ENCODE measurements at places on chromosomes 11 and 22.

GRCh38 chr11:67276781-67277230, 10.5 kb downstream of the GRK2 start:
- no peak for DNase-seq

- DNase-seq: no peak
Measured at GRCh38 chr11:22720457-22720856, 54.0 kb downstream of the GAS2 start.

GRCh38 chr22:27801616-27802345, at the start of gene MN1:
Gene MN1 (minus strand): TSS chr22:27801756. CDS start chr22:27800543, 1,213 bp downstream.
- no peak for DNase-seq

DNA sequence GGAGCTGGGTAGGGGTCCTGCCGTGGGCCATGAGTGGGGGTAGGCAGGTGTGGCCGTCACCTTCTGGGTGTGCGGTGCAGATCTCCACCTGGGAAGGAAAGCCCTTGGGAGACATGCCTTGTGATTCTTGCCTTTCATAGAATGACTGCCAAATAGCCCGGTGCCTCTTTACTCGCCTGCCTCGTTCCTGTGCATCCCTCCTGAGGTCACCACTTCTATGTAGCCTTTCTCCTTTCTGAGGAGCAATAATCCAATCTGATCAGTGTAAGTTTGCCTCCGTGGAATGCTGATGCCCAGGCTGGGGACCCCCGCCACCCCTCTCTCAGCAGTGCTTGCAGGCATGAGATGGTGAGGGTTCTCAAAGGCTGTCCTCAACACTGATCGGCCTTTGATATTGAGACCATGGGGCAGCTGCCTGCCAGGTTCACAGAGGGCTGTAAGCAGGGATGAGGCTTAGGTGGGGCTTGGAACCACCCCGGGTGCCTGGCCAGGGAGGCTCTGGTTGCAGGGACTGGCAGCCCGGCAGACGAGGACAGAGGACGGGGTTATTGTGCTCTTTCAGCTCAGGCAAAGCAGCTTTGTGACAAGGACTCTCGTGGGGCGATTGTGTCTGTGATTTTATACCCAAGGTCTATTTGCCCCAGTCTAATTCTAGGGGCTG, 86.1 kb upstream of the WNT7B start:
- no peak for DNase-seq

DNA sequence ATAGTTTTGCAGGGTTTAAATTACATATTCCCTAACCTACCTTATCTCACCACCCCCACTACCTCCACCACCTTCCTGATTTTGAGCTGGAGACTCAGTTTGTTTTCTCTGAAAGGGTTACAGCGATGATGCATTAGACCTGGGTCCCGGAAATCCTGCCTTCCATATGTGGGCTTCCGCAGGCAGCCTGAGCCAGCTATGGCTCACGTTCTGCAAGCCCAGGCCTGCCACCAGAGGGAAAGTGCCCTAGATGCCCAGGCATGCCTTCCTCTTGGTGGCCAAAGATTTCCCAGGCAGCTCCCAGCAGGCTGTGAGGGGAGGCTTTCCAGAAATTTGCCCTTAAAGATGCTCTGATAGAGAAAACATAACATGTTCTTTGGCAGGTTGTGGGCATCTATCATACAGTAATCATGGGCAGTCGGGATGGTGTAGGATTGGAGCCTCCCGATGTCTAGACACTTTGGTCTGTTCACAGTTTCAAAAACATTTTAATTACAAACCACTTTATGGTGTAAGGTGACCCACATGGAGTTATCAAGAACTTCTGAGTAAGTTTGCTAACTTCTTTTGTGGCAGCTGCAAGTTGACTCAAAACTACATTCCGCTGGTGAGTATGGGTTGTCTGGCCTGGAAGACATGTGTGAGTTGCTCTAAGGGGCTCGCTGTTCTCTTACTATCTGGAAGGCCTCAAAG, 79.3 kb downstream of the MICAL2 start:
- DNase-seq: no peak

GRCh38 chr11:24391167-24391566, 105.7 kb upstream of the LUZP2 start:
- peak; percentile 7 for DNase-seq

DNA sequence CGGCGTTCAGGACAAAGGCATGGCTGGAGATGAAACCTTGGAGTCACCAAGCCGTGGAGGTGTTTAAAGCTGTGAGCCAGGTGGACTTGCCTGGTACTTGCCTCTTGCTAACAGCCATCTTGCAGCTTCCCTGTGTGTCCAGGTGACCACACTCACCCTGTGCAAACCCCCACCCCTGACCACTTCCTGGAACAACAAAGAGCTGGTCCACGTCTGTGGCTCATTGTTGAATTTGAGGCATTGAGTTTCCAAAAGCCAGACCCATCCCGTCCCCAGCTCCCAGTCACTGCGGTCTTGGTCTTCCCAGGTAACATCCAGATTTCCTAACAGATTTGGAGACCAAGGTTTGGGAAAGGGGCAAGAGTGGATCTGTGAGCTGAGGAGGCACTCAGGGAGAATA, 18.5 kb downstream of the DHCR7 start:
- peak; percentile 22 for DNase-seq
